Fibroblast of pulmonary artery (primary cell): ENCODE measurements at places on chromosomes 5 and 9.

DNA sequence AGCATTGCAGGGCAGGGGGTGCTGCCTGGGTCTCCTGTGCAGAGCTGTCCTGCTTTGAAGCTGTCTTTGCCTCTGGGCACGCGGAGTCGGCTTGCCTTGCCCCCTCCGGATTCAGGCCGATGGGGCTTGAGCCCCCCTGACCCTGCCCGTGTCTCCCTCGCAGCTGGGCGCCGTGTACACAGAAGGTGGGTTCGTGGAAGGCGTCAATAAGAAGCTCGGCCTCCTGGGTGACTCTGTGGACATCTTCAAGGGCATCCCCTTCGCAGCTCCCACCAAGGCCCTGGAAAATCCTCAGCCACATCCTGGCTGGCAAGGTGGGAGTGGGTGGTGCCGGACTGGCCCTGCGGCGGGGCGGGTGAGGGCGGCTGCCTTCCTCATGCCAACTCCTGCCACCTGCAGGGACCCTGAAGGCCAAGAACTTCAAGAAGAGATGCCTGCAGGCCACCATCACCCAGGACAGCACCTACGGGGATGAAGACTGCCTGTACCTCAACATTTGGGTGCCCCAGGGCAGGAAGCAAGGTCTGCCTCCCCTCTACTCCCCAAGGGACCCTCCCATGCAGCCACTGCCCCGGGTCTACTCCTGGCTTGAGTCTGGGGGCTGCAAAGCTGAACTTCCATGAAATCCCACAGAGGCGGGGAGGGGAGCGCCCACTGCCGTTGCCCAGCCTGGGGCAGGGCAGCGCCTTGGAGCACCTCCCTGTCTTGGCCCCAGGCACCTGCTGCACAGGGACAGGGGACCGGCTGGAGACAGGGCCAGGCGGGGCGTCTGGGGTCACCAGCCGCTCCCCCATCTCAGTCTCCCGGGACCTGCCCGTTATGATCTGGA lies 2.7 kb downstream of the CEL start:
- DNase-seq = no peak

GRCh38 chr9:26229324-26230054 lies 551.2 kb upstream of the TUSC1 start:
- DNase-seq = no peak

DNA sequence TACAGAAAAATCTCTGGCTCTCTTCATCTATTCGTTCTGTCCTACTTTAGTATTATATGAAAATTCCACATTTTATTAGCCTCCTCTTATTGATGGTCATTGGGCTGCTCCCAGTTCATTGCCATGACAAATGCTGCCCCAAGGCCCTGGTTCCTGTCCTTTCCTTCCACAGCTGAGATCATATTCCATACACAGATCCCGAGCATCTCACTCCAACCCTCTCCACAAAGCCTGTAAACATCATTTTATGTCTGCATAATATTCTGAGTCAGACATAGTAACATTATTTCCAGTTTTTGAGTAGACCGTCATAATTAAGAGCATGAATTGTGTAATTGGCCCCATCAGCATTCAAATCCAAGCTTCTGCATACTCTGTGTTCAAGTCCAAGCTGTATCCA lies 86.3 kb downstream of the MVB12B start:
- no peak for DNase-seq

GRCh38 chr5:127011961-127012644 lies 18.3 kb downstream of the MARCHF3 start:
- DNase-seq = peak; percentile 33

GRCh38 chr9:137619240-137620047 lies 639 bp downstream of the EHMT1 start:
- peak; percentile 57 for DNase-seq
